ENCODE measurements at places on chromosomes 1 and 21.

GRCh38 chr1:154533952-154534844 lies 24.3 kb downstream of the UBE2Q1 start:
- no peak for DNase-seq

DNA sequence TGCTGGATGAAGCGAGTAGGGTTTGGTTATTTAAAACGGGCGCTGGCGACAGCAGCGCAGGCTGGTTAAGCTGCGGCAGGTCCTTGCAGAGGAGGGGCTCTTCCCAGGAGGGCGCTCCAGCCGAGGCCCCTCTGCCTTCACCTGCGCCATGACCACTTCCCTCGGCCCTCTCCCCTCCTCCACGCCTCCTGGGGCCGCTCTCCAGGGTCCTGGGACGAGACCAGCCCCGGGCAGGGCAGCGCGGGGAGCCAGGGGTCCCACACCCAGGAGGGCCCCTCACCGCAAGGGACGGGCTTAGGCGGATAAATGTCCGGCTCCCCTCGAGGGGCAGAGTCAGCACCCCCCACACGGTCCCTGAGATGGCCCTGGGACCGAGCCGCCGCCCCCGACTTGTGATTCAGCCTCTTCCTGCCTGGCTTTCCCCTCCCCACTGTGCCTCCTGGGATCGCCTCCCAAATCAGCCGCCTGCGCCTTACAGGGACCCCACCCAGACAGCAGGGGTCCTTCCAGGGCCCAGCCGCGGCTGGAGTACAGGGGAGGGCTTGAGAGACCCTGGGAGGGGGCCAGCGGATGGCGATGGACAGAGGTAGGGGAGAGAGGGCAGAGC lies 380.7 kb downstream of the MATN1 start:
- no peak for DNase-seq

GRCh38 chr1:116911779-116912469 lies 2.2 kb downstream of the PTGFRN start:
- no peak for DNase-seq

DNA sequence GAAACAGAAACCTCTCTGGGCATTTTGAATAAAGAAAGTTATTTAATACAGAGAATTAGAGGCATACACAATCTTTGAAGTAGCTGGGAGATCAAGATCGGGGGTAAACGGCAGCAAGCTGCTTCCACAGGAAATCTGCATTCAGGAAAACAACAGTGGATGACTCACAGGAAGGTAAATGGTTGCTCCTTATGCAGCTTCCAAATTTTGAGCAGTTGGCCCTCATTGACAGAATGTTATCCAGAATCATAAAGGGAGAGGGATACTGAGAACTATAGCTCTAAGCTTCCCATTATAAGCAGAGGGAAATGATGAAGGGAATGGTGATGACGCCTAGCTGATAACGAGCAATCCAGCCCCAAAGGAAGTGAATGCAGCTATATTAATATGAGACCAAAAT lies 28.6 kb downstream of the ZMYND12 start:
- no peak for DNase-seq

DNA sequence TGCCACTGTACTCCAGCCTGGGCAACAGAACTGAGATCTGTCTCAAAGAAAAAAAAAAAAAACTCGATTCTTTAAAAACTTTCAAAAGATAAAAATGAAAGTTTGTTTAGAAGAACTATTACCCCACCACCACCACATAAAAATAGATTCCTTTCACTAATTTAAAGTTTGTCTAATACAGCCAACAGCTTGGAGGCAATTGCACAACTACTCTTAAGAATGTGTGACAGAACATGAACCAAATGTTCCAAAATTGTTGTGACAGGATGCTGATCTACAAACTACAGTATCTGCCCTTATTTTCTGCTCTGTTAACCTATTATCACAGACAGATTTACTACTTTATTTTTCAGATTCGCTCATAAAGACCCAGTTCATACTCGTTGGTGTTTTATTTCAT lies 5.5 kb upstream of the TGFBR3 start:
- DNase-seq = no peak

GRCh38 chr1:218660678-218661053 lies 315.5 kb downstream of the TGFB2 start:
- DNase-seq = no peak

- no peak for DNase-seq
Measured at GRCh38 chr1:61388566-61388965, 306.2 kb downstream of the NFIA start.

DNA sequence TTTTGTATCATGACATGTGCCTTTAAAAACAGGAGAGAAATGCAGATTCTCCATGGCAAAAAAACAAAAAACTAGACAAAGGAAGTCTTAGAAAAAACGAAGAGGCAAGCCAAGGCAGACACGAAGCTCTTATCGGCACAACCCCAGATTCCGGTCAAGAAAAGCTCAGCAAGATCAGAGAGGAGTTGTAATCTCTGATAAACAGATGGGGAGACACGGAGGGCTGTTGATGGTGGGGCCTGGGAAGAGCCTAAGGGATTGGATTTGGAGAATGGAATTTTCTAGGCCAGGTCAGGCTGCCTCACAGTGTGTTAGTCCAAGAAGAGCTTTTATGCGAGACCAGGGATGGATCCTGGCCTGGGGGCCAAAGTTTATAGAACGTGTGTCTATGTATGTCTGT lies 96.2 kb upstream of the AKT3 start:
- DNase-seq = no peak

DNA sequence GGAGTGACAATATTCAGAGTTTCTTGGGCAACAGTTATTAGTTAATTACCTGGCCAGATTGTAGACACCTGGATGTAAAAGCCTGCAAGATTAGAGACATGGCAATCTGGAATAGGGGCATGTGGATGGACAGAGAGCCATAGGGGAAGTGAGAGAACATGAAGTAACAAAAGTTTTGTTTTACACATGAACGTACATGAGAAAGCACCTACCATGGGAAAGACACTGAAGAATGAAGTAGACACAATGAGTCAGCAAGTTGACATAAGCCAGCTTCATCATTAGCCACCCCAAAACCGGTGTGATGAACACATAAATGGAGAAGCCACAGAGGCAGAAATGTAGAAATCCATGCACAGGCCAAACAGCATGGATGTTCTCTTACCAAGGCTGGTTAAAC lies 462.1 kb upstream of the C1orf87 start:
- DNase-seq = no peak

DNA sequence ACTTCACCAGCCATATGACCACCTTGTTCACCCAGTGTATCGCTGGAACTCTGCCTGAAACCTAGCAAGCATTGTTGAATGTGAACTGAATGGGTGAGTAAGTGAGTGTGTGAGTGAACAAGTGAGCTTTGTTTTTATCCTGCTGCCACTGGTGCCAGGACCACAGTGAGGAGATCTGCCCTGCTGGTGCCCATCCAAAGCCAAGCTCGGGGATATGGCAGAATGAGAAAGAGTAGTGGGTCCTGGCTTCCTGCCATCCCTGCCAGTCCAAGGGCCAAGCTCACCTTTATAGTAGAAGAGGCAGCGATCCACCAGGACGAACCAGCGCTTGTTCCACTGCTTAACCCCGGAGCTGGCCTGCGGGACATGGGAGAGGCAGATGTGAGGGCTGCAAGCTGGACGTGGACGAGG lies 53.4 kb upstream of the GOLT1A start:
- DNase-seq = no peak

DNA sequence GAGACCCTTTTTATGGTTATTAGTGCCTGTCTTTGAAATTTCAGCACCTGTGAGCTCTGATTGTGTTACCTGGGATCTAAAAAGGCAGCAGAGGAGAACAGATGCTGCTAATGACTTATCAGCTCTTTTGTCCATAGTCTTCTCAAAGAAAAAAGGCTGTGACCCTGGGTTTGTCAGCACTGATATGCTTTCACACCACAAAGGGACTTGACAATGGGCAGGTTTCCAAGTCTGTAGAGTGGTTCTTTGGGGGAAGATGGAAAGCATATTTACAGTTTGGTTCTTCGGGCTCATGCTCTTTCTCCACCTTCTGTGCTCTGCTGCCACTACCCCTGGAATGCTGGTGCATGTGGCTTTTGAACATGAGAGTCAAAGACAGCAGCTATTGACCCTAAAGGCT lies 32.0 kb downstream of the DNAJC6 start:
- no peak for DNase-seq

- no peak for DNase-seq
Measured at GRCh38 chr1:70211541-70211940, 6.2 kb upstream of the LRRC40 start.

- no peak for DNase-seq
Measured at GRCh38 chr1:30768830-30769718, 11.5 kb upstream of the LAPTM5 start.

- no peak for DNase-seq
Measured at GRCh38 chr1:21586846-21587601, 77.8 kb downstream of the ALPL start.

DNA sequence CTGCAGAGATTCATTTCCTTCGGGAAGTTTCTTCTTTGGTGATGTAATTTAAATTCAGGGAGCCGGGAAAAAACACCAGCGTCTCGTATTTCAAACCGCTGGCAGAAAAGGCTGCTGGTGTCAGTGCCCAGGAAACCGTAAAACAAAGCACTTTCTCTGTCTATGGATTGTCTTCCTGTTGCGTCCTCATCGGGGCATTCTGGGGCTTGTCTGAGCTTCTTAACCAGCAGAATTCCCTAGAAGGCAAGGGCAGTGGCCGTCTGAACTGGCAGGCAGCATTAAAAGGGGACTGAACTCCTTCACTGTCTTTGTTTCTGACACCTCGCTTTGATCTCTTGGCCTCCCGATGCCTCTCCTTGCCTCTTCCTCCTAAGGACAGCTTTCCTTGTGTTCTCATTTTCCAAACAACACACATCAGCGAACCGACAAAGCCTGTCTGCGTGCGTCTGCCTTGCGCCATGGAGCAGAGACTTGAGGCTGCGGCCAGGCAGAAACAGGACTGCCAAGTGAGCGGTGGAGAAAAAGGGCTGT lies 391.6 kb upstream of the VAMP3 start:
- DNase-seq = no peak

DNA sequence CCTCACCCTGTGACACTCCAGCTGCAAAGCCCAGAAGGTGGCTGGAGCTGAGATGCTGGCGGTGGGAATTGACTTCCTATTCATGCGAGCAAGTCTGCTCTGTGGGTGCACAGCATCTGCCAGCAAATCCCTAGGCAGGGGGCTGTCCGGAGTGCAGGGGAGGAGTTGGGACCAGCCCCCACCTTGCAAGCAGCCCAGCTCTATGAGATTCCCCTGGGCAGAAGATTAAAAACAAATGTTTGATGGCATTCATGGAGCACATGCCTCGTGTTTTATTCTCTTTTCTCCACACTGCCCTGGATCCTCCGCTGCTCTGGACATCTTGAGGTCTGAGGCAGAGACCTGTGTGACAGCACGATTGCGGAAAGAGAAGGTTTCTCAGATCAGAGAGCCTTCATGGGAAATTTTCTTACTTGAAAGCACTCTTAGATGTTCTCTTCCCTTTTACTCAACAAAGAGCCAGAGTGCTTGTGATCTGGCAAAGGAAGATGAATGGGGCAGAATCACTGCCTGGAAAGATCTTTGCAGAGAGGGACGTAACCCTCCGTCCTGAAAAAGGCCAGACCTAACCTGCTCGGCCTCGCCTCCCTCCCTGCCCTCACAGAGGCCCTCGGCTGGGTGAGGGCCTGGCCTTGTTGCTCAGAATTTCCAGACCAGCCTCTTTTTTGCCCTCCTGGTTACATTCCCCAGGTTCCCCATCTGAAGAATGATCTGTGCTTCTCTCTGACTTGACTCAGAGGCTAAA lies 597.1 kb downstream of the KIF26B start:
- DNase-seq = no peak

GRCh38 chr1:56079391-56079790 lies 500.0 kb downstream of the PLPP3 start:
- DNase-seq = no peak

DNA sequence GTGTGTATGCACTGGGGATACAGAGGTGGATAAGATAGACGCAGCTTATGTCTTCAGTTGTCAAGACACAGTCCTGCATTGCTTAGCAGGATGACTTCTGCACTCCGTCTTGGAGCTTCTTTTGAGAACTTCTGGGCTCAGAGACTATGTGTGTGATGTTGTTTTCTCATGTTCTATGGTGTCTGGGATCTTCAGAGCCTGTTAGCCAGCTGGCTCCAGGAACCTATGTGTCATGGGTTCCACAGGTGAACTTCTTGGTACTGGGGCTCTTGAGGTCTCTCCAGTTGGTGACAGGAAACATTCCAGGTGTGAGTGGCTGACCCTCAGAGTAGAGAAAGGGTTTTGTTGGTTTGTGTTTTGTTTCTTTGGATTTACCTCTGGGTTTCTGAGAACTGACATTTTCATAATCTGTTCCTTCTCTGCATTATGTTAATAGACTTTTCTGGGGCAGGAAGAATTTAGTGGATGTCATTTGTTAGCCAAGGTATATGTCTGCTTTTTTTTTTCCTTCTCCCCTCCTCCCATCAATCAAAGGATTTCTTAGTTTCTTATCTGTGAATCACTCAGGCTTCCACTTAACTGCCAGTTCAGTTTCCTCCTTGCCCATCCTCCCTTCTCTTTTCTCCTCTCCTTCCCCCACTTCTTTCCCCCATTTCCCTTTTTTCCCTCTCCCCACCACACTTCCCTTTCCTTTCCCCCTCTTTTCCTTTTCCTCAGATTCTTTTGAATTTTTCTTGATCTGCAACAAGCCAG lies 18.1 kb downstream of the FGGY start:
- no peak for DNase-seq

GRCh38 chr21:38984568-38984967 lies 178.8 kb downstream of the ETS2 start:
- DNase-seq = no peak

DNA sequence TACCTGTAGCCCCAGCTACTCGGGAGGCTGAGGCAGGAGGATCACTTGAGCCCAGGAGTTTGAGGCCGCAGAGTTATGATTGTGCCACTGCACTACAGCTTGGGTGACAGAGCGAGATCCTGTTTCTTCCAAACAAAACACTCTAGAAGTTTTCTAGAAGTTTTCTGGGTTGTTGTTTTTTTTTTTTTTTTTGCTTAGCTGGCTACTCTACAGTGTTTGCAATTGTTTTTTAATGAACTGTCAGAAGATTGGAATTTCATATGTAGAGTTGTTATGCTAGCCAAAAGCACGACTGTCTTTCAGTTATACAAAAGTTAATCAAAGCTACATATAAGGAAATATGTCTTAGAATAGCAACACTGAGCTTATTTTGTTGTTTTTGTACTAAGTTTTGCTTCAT lies 30.9 kb upstream of the NEXN start:
- DNase-seq = no peak

- DNase-seq = no peak
Measured at GRCh38 chr1:175690298-175690697, 53.1 kb downstream of the TNR start.
